ENCODE measurements at places on chromosomes 16 and 17.

DNA sequence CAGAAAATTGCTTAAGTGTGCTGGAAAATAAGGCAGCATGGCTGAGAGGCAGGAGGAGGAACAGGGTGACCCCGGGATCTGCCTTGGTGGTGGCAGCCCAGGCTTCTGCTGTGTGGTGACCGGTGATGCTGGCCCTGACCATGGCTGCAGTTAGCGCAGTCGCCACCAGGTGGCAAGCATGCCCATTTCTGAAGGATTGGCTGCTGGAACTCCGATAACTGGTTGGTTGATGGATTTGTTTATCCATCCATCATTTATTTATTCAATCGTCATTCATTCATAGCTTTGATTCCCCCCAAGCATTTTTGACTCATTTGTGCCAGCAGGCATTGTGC, 29.1 kb upstream of the ITGA3 start:
- peak; percentile 74 for DNase-seq

DNA sequence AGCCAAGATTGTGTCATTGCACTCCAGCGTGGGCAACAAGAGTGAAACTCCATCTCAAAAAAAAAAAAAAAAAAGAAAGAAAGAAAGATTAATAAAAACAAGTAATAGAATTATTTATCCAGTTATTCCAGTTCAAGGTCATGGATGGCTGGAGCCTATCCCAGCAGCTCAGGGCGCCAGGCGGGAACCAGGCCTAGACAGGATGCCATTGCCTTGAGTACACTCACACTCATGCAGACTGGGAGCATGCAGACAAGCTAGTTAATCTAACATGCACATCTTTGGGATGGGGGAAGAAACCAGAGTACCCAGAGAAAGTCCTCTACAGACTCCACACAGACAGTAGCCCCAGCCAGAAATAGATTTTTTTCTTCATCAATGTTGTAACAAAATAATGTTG, 17.9 kb downstream of the PDP2 start:
- no peak for DNase-seq

- DNase-seq: no peak
These were observed 5.4 kb upstream of the NHERF1 start for GRCh38 chr17:74742978-74743545.

DNA sequence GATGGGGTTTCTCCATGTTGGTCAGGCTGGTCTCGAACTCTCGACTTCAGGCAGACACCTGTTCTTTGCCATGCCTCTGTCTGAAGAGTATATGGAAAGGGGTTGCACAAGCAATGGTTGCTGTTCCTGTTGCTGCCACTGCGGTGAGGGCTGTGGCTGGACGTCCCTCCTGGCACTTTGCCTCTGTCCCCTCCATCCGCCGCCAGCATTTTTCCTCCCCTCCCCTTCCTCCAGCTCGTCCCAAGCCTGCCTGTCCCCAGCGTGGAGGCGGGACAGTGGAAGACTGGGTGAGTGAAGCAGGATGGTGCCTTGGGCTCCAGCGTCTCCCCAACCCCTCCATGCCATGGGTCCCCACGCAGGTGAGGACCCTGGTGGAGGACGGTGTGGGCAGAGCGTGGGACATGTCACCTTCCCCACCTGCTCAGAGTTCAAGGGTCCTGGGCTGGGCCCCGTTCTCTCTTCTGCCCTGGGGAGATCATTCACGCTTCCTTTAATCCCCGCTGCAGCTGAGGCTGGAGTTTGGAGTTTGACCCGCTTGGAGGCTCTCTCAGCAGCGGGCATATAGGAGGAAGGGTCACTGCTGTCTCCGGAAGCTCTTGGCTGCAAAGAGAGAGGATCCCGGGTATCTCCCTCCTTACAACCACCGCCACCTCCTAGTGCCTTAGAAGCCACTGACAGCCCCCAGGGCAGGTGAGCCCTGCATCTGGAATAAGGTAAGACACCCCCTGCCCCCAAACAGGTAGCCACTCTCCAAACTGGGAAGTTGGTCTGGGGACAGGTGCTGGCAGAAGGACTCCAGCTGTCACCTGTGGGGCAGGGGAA, at the start of gene SLC5A11:
SLC5A11 (plus strand) TSS at position 238 of the 822 bp plus-strand sequence. CDS start 12,681 bp downstream, outside the sequence.
- no peak for DNase-seq

- DNase-seq: no peak
These were observed 97.8 kb downstream of the TMEM100 start for GRCh38 chr17:55624772-55625433.

DNA sequence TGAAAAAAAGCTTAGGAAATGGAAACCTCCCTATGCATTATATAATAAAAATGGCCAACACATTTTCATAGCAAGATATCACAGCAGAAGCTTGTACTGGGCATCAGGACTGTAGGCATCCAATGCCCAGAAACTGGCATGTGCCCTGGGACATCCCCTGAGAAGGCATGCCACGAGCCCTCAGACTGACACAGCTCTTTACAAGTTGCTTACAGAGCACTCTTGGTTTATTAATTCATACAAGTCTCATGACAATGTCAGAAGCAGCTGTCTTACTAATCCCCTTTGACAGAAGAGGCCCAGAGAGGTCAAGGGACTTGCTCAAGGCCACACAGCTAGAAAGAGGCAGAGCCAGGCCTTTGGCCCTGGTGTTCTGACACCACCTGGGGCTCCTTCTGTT, 5.6 kb upstream of the CCL2 start:
- no peak for DNase-seq

- no peak for DNase-seq
These were observed 6.9 kb downstream of the METRNL start for GRCh38 chr17:83086199-83086880.

DNA sequence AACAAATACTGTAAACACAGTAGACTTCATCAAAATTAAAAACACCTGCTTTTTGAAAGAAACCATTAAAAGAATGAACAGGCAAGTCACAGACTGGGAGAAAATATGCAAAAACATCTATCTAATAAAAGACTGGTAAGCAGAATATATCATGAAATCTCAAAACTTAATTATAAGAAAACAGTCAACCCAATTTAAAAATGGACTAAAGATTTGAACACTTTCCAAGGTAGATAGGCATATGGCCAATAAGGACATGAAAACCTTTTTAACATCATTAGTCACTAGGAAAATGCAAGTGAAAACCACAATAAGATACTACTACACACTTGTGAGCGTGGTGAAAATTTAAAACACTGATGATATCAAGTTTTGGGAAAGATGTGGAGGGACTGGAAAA, 218.7 kb downstream of the CEP112 start:
- no peak for DNase-seq

- no peak for DNase-seq
These were observed 18.7 kb upstream of the ADORA2B start for GRCh38 chr17:15926039-15926740.

GRCh38 chr16:78795433-78795832, 696.0 kb downstream of the WWOX start:
- no peak for DNase-seq

- DNase-seq: no peak
These were observed 14.3 kb downstream of the CNOT1 start for GRCh38 chr16:58615280-58615679.

GRCh38 chr16:24778671-24779070, 49.2 kb downstream of the TNRC6A start:
- no peak for DNase-seq

DNA sequence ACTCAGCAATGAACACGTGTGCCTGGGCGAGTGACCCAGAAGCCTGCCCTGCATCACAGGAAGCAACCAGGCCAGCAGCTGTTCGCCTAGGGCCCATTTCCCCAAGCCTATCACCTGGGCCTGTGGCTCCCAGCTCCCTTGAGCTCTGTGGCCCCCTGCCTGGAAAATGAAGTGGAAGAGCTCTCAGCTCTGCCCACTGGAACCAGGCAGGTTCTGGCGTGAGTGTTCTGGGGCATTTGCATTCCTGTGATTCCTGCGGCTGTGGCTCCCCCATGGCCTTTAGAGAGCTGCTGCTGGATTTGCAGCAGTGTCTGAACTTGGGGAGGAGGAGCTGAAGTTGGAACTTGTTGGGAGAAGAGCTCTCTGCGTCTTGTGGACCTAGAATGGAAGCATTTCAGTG, 22.8 kb downstream of the PGS1 start:
- no peak for DNase-seq

DNA sequence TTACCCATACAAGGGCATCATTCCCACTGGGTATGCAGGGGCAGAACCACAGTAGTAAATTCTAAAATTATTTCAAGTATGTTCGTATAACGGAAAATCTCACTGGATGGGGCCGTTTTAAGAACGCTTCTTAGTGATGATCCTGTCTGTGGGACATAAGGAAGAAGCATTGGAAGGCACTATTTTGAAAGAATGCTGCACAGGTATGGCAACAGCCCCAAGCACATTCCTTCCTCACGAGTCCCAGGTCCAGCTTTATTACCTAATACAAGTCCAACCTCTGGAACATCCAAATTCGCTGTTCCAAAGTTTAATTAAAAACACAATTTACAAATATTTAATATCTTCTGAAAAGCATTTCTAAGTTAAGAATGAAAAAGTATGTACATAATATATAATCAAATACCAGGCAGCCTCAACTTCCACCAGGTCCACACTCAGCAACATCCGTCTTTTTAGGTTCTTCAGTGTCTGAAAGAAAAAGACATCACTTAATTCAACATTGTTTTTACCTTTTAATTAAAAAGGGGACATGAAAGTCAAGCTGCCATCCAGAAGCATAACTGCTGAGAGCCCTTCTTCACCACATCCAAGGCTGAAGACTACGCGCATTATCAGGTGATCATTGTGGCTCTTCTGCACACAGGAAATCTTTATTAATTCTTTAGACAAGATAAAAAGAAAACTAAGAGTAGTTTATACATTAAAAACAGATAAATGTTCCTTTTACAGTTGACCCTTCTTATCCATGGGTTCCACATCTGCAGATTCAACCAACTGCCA, 49.8 kb downstream of the BRD7 start:
- DNase-seq: peak; percentile 13

DNA sequence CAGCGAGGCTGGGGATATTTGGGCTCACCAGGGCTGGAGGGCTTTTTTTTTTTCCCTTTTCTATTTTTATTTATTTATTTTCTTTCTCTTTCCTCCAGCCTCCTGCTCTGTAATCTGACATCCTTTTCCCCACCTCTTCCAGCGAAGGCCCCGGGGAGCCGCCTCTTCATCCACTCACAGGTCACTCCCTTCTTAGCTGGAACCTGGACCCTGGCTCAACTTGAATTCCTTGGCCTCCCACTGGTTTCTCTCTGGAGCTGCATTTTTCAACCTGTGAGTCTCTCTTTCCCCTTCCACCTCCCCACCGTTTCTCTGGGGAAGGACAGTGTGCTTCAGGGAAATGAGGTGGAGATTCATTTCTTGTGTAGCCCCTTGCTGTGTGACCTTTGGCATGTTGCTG, 82.0 kb downstream of the MRM1 start:
- no peak for DNase-seq

GRCh38 chr17:82338858-82339633, 5.5 kb upstream of the SECTM1 start:
- no peak for DNase-seq

DNA sequence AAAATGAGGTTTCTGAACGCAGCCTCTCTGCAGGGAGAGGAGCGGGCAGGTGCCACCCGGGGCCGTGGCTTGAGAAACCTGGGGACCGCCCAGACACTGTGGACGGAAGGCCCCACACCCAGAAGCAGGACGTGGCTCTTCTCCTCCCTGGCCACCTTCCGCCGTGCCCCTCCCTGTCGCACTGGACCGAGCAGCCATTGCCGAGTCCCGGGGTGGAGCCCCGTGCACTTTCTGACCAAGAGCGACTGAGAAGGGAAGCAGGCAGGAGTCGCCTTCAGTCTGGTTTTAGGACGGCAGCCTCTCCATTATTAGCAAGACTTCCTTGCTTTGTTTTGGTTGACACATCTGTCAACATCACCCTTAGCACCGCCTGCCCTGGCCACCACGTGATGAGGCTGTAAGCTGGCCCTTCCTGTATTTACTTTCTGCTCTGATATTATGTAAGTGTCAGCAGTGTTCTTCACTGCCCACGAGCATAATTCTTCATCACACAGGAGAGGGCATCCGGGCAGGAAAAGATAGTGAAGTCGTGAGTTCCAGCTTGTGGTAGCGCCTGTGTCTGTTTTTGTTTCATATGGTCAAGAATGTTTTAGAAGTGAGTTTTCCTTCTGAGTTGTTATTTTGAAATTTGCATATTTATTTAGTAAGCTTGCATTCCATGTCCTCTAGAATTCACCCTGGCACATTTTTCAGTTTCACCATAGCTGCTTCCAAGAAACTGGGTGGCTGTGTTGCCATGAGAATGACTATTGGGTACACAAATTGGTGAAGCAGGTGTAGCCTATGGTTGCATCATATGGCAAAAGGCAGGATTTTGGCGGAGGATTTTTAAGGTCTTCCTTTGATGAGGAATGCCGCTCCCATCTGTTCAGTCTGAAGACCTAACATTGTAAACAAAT, 1.0 kb downstream of the HERPUD1 start:
- peak; percentile 49 for DNase-seq

DNA sequence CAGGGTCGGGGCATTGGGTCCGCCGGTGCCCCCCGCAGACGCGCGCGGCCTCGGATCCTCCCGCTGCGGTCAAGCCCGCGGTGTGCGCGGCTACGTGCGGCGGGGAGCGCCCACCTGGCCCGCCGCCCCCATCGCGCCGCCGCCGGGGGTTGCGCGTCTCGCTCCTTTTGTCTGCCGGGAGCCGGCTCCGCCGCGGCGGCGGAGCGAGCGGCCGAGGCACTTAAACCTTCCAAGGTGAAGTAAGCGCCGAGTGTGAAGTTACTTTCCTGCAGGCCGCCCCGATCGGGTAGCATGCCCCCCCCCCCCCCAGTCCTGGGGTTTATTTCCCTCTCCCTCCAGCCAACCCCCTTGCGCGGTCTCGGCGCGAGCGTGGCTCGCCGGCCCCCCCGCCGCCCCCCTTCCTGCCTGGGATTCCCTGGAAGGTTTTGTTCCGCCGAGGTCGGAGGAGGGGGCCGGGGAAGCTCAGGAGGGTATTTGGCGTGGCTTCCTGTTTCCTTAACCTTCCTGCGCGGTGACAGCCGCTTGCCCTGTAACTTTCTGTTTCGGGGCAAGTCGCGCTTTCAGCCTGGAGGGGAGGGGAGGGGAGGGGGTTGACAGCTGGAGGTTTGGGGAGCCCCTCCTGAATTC, 56.6 kb upstream of the GSE1 start:
- DNase-seq: peak; percentile 78

GRCh38 chr16:82287937-82288336, 117.9 kb upstream of the MPHOSPH6 start:
- DNase-seq: no peak

GRCh38 chr16:82456683-82457082, 170.1 kb upstream of the CDH13 start:
- DNase-seq: peak; percentile 37

GRCh38 chr17:31321966-31322365, 544 bp upstream of the EVI2A start:
- DNase-seq: peak; percentile 44

DNA sequence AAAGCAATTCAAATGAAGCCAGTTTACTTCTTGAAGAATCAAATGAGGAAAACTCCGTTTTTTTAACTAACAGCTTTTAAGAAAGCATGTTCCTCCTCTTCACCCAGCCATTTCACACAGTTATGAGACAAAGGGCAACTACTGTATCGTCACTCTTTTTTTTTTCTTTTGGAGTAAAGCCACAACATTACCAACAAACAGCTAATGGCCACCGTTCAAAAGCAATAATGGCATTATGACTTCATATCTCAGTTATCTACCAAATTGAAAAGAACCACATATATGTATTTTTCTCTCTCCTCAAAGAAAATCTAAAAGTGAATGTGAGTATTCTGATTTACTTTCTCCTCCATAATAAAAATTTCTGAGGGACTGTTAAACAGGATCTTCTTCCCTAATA, 14.5 kb downstream of the GRB2 start:
- no peak for DNase-seq

- DNase-seq: no peak
These were observed 12.2 kb downstream of the CD300LD start for GRCh38 chr17:74579900-74580299.

All from activated CD4-positive, alpha-beta T cell treated with anti-CD3 and anti-CD28 coated beads, Interleukin-2, amount 10 ng/mL, durations not matched to agents 7 days and 5 days (primary cell).